ENCODE measurements at places on chromosomes 1 and 21.
A peak's percentile ranks its signal among the peaks of the same experiment; 100 is the strongest.

GRCh38 chr1:198316546-198317100 lies 159.8 kb downstream of the NEK7 start:
- no peak for DNase-seq

DNA sequence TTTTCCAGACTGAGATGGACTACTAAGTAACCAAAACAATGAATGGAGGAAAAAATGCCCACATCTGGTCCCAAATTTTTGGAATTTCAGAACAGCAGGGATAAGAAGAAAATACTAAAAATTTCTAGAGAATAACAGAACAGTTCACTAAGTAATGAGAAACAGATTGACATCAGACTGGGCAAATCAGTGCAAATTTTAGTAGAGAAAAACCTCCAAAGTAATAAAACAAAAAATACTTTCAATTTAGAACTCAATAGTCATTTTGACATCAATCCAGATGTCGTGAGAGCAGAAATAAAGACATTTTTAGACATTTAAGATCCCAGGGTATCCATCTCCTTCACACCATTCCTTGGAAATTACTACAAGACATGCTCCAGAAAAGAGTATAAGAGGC lies 39.3 kb downstream of the CRP start:
- no peak for DNase-seq

GRCh38 chr1:235622936-235623779 lies 26.4 kb downstream of the GNG4 start:
- no peak for DNase-seq

GRCh38 chr1:191886977-191887376 lies 271.3 kb upstream of the RGS18 start:
- DNase-seq, result no peak

DNA sequence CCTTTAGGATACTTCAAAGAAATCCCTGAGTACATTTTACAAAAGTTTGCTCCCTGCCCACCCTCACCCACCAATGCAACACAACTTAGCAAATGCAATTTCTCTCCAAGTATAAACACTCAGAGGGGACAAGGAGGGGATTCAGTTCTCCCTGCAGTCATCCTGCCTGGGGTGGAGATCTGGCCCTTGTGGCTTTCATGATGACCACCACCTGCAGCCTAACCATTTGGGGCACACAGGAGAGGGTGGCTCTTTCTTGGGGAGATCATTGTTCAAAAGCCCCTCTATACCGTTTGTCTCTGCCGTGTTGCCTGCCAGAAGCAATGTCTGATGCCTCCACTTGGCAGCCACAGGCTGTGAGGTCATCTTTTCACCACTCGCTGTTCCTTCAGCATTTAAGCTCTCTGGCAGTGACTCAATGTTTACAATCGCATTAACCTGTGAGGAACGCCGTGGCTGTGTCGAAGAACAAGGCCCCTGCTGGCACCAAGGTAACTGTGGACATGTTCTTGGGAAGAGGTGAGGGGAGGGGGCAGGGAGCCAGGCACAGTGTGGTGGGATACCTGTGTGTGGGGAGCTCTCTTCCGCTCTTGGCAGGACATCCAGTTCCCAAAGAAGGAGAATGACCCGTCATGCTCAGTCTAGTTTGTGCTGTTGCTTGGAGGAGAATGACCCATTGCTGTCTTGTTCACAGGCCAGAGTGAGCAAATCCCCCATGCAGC lies 103.9 kb upstream of the DUSP10 start:
- DNase-seq, result no peak

DNA sequence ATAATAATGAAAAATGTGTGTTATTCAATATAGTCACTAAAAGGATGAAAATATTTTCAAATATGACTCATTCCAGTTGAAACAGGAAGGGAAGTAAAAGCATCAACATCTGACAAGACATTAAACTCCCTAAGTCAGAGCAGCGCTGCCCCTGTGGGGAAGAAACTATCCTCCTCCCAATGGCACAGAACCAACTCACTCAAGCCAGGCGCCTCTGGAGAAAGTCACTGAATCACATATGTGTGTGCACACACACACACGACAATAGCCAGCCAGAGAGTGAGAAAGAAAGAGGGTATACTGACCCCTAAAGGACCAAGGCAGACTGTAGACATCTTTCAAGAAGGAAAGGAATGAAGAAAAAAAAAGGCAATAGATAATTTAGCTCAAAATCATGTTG lies 126.9 kb downstream of the SETD4 start:
- DNase-seq, result no peak

- DNase-seq, result no peak
Measured at GRCh38 chr1:2832506-2833453, 31.3 kb upstream of the TTC34 start.

DNA sequence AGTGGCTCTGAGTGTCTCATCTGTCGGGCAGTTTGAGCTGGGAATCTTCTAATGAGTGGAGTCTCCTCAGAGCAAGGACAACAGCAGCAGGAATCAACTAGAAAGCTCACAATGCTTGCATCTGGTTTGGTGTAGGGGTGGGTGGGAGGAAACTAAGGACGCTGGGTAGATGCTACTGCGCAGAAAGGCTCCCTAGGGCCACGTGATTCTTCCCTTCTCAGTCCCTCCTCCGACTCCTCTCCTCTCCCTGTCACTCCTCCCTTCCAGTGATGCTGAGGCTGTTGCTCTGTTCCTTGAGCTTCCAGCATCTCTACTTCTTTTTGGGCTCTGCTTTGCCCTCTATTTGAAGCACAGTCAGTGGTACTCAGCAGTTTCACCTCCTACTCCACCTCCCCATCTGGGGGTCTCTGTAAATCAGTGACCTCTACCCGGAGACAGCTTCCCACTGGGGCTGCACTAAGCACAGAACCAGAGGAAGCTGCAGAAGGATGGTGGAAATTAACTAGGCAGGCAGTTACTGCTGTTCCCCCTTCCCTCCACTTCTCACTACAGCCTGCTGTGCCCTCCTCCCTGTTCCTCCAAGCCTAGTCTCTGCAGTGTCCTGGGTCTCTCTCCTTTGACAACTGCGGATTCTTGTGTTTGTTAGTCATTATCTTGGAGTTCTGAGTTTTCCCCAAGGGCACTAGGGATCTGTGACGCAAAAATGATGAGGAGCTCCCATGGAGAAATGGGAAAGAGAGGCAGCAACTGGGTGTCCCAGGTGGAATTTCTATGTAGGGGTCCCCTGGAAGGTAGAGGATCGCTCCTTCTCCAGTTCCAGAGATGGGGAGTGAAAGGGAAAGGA lies 5.8 kb downstream of the LINGO4 start:
- DNase-seq, result no peak

- DNase-seq, result no peak
Measured at GRCh38 chr1:77541162-77541545, 141.3 kb downstream of the ZZZ3 start.

GRCh38 chr1:27971674-27972073 lies 11.9 kb downstream of the XKR8 start:
- DNase-seq, result no peak

DNA sequence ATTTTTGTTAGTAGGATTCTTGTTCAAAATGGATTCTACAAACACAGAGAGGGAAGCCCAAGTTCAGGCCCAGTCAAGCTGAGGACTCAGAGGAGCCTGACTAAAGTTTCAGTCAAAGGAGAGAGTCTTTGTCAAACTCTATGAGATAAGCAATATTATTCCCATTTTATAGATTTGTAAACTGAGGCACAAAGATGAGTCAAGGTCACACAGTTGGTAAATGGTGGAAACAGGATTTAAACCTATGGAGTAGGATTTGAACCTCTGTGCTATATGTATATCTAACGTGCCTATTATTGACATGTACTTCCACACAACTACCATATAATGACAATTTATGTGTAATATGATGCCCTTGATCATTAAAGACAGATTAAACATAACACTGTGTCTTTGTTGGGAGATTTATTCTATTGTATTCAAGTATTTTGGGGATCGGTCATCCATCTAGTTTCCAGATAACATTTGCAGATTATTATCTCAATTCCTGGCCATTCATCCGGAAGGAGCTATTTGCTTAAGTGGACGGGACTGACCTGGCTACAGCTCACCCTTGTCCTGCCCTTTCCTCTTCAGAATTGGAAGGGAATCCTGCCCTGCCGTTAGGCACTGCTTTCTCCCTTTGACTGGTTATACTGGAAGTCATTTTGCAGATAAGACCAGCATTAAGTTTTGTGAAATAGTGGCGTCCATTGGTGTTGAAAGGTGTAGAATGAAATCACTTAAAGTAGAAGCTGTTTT lies 86.1 kb upstream of the LMO4 start:
- DNase-seq, result no peak

DNA sequence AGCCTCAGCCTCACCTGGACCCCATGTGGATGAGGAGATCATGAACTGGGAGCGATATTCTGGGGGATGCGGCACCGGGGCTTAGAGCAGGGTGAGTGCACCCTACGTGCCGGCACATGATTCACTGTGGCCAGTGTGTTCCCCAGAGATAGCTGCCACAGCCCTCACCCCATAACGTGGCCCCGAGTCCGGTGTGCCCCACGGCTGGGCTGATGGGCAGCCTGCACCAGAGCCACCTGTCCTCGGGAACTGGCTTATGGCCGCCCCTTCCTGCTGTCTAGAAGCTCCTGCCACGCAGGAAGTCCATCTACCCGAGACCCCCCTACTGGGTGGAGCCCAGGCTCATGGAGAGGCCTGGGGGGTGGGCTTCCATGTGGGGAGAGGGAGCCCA lies 39.1 kb upstream of the SLC19A1 start:
- DNase-seq, result no peak

DNA sequence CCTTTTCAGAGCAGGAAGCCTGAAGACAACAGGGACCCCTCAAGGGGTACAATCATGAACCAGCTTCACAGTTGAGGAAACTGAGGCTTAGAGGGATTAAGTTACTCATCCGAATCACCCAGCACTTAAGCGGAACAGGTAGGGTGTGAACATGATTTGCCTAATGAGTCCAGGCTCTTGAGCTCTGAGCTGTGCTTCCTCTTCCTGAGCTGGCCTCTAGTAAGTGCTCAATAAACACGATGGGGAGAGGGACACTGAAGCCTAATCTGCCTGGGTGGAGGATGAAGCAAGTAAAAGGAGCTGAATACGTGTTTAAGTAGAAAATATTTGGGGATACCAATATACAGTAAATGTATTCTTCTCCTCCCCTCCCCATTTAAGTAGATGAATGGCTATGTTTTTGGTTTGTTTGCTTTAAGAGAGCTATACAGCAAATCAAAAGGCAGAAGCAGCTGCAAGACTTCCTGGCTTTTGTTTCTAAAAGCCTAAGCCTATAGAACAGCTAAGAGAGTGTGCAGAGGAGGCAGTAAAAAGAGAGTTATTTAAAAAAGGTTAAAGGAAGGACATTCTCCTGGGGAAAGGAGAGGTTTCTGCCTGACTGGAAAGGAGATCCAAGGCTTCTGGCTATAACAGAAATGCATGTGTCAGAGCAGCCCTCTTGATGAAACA lies 20.5 kb downstream of the STPG1 start:
- DNase-seq, result no peak

DNA sequence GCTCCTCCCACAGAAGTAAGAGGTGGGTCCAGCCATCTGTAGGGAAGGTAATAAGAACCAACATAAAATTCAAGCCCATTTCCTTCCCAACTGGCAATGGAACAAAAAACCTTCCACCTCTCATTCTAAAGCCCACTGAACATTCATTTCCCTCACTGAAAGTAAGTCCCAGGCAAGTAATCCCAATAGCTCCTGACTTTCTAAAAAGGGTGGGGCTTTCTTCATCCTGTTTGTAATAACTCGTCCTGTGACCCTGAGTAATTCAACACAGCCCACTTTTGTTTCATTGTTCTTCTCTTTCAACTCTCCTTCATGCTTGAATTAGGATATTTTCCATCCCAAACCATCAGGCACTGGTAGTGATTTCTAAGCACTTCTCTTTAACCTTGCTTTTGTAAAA lies 74.9 kb downstream of the DAB1 start:
- no peak for DNase-seq

GRCh38 chr1:18032172-18032859 lies 75.3 kb upstream of the IGSF21 start:
- no peak for DNase-seq

DNA sequence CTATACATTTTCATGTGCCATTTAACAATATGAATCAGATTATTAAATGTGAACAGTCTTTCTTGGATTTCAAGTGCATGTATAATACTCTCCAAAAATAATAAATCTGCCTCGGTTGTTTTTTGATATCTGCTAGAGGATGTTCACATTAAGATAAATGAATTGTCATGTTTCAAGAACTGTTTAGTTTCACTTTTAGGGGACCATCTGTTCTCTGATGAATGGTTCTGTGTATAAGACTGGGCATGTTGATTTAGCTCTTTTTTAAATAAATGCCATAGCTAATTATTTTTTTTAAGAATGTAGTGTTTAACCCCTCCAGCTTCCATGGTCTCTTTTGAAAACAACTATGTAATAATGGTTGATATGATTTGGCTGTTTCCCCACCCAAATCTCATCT lies 1245.1 kb upstream of the ADGRL4 start:
- no peak for DNase-seq

- DNase-seq, result no peak
Measured at GRCh38 chr1:53575955-53576320, 116.7 kb downstream of the DMRTB1 start.

DNA sequence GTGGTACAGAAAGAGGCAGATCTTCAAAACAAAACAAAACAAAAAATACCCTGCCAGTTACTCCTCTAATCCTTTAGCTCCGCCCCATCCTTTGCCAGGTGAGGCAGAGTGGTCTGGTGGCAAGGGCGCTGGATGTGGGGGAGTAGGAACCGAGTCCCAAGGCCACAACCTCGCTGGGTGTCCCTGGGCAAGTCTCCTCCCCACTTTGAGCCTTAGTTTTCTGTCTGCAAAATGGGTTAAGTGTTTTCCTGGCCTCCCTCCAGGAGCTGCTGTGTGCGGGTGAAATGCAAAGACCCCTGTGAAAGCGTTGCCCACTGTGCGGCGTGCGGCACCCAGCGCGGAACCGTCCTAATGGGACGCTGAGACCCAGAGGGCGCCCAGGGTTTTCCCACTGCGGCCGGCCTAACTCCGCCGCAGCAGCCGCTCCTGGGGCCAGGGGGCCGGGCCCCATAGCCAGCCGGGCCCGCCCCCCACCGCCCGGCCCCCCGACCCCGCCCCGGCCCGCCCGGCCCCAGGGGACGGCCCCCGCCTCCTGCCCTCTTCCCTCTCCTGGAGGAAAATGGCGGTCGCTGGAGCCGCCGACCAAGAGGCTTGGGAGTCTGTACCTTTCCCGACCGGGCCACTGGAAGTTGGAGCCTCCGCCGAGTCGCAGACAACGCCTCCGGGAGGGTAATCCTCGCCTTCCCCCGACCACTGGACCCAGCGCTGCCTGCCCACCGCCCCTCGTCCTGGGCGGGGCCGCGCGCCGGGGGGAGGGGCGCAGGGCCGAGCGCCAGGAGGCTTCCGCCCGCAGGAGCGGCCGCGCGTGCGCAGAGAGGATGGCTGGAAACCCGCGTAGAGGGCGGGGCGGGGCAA lies at the start of the genes ERMAP and SVBP:
Gene ERMAP (plus strand): TSS at position 538 of the 855 bp plus-strand sequence. CDS start 13,327 bp downstream, outside the sequence.
Gene SVBP (minus strand): TSS at position 813 of the 855 bp plus-strand sequence. CDS start 853 bp downstream, outside the sequence.
- peak; percentile 89 for DNase-seq

DNA sequence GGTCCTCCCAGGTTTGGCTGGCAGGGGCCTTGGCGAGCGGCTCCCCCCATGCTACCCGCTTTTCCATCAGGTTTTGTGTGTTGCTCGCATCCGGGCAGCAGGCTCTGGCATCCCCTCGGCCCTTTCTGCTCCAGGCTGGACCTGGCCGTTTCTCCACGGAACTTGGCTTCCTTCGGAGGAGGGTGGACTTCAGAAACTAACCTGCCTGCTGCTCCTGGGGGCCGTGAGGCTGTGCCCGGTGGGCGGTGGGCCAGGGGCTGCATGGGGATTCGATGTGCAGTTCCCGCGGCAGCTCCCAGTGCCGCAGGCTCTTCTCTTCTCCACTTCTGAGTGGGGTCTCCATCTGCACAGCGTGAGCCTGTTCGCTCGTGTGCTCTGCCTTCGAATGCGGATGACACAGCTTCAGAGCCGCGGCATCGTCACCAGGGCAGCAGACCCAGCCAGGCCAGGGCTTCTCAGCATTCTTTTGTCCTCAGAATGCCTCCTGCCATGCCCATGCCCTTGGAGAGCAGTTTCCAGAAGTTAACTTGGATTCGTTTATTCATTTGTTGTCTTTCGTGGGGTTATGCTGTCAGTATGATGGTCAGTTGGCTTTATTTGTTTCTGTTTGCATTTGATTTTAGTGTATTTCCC lies 36.4 kb downstream of the PRKCZ start:
- no peak for DNase-seq
